ENCODE measurements at places on chromosomes 16 and 17.

- DNase-seq = no peak
These were observed 25.2 kb upstream of the TMEM220 start for GRCh38 chr17:10754861-10755591.

DNA sequence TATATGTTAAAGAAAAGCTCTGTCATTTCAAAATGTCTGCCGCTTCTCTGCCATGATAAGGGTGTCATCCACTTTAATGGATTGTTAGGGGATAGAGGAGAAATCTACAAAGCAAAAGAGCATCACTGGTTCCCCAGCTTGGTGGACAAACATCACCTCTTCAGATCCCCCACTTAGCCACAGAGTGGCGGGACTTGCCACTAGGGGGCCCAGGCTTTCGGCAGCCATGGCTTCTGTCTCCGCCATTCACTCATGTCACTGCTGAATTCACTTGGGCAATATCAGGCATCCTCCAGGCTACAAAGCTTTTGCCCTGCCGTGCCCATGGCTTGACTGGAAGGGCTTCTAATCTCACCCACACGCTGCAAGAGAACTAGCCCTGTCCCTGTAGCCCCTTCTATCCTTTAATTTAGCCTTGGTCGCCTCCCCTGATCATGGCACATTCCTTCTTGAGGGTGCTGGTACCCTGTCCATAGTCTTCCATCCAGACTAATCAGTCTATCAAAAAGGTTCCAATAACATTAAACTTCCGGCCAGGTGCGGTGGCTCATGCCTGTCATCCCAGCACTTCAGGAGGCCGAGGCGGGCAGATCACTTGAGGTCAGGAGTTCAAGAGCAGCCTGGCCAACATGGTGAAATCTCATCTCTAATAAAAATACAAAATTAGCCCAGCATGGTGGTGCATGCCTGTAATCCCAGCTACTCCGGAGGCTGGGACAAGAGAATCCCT lies 34.7 kb downstream of the SBK1 start:
- peak; percentile 66 for DNase-seq

GRCh38 chr16:87628246-87628923 lies 26.1 kb downstream of the JPH3 start:
- DNase-seq = no peak

DNA sequence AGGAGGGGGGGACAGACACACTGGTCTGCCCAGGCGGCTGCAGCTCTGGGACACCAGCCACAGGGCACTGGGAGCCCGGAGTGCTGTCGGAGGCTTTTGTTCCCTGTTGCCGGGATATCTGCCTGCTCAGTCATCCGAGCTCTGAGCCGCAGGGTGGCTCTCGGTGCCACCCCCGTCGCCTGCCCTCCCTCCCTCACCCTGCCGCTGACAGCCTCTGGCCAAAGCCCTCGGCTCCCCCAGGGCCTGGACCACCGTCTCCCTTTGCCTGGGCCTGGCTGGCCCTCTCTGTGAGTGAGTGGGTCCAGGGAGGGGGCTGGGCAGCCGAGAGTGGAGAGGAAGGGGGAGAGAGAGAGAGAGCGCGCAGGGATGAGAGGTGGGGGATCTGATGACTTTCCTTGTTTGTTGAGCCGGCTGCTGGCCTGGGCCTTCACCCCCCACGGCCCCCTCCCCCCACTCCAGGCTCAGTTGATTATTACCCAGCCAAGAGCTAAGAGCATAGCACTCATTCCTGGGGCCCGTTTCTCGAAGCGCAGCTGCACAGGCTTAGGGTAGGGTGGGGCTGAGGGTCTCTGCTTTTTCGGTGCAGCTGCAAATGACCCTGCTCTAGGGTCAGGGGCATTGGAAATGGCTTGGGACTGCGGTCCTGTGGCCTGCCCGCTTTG lies 2.7 kb downstream of the FOXJ1 start:
- DNase-seq = no peak

DNA sequence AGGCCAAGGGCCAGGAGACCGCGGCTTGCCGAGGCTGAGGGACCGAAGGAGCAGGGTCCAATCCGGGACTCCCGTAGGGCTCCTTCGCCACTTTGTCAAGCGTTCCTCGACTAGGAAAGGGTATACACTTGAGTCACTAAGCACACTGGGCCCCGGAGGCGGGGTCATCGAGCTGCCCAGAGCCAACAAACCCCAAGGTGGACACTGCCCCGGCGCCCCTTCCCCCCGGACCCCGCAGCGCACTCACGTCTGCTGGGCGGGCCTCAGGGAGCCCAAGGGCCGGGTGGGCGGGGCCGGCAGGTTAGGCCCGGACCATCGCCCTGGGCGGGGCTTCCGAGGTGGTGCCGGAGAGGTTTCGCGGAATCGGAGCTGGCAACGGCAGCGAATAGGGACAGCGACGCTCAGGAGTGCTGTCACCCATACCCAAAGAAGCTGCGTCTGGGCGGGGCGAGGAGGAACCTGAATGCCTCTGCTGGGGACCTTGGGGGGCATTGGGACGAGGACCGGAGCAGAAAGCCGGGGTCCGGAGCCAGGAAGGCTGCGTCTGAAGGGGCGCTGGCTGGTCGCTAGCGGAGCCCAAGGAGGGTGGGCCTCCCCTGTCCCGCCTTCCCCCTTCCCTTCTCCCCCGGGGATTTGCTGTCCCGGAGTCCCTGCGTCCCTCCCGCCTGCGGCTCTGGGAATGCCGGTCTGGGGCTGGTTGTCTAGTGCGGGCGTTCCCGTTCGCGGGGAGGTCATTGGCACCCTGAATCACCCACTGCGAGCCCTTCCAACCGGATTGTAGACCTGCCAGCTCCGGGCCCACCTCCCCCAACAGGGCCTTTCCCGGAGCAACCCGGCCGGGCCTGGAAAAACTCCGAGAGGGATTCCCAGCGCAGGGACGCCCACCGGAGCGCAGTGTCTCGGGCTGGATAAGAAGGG lies 118.2 kb upstream of the SMURF2 start:
- DNase-seq = peak; percentile 87

GRCh38 chr16:66442502-66443268 lies 15.6 kb downstream of the BEAN1 start:
- no peak for DNase-seq

- no peak for DNase-seq
These were observed 168.9 kb upstream of the CIBAR2 start for GRCh38 chr16:85281181-85281580.

DNA sequence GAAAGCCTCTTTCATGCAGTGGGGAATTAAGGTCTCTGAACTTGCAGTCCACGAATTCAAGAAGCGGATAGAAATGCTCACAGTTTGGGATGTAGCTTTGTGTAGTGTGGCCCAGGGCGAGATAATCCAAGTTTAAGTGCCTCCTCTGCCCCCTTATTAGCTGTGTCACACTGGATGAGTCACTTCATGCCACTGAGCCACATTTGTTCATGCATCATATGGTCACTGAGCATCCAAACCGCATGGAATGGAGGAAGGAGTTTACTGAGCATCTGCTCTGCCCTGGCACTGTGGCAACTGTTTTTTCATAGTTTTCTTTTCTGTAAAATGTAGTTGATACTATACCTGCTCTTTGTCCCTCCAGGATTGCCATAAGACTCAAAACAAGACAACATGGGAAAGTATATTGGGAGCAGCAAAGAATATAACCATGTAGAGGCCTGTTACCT lies 15.1 kb upstream of the DHX8 start:
- no peak for DNase-seq

All from CD4-positive, alpha-beta T cell treated with Interleukin-10 for 1 hour (primary cell).